ENCODE measurements at places on chromosomes 13 and 19.

GRCh38 chr19:35439921-35440320, 8.1 kb upstream of the FFAR2 start:
- no peak for DNase-seq

- DNase-seq, result no peak
Observed at GRCh38 chr19:12838182-12838885, at the start of gene MAST1. Gene MAST1, plus strand, starts transcription at chr19:12838515. Its CDS starts 58 bp downstream, at chr19:12838573.

GRCh38 chr19:3610745-3611717, 4.4 kb upstream of the TBXA2R start:
- DNase-seq, result no peak

GRCh38 chr19:43148233-43148632, 38.1 kb downstream of the PSG5 start:
- no peak for DNase-seq
